GM04504 (cell line): ENCODE measurements at places on chromosomes 7 and 10.
A peak's percentile ranks its signal among the peaks of the same experiment; 100 is the strongest.

DNA sequence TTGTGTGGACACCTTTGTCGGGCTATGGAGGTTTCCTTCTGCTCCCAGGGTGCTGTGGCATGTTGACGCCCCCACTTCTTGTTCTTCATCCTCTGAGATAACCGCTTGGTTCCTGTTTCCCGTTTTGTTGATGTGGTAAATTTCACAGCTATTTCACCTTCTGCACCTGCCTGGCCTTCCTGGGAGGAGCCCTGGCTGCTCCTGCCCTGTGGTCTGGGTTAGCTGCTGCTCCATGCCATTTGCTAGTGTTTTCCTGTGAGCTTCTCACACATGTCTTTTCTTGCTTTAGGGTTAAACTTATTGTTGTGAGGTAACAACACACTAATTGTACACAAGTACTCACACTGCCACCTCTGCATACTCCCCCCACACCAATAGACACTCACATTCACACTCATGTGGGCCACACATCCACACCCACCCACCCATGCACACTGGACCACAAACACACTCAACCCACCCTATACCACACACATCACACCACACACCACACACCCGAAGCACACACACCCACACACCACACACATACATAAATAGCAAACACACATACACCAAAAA, 46.5 kb upstream of the MSMB start:
- no peak for DNase-seq

DNA sequence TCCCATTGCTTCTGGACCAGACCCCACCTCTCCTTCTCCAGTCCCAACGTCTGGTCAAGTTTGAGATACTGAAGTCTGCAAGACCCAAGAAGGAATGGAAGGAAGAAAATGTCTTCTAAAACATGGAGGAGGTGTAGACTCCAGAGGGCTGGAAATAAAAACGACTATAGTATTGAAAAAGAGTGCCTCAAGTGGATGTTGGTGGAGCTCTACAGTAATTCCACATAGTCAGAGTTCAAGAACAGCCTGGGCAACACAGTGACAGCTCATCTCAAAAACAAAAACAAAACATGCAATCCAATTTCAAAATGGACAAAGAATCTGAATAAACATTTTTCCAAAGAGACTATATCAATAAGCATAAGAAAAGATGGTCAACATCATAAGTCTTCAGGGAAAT, 2.3 kb upstream of the PCGF6 start:
- no peak for DNase-seq

- DNase-seq, result peak; percentile 76
Observed at GRCh38 chr7:135748770-135749169, at the start of gene FAM180A. FAM180A (minus strand) TSS chr7:135748813; CDS start chr7:135748580, 233 bp downstream.

- no peak for DNase-seq
Observed at GRCh38 chr7:30921540-30922401, 10.1 kb downstream of the AQP1 start.

GRCh38 chr10:72061491-72061890, 26.9 kb downstream of the SPOCK2 start:
- no peak for DNase-seq

- peak; percentile 66 for DNase-seq
Observed at GRCh38 chr10:89151857-89152256, 55.3 kb downstream of the CH25H start.

DNA sequence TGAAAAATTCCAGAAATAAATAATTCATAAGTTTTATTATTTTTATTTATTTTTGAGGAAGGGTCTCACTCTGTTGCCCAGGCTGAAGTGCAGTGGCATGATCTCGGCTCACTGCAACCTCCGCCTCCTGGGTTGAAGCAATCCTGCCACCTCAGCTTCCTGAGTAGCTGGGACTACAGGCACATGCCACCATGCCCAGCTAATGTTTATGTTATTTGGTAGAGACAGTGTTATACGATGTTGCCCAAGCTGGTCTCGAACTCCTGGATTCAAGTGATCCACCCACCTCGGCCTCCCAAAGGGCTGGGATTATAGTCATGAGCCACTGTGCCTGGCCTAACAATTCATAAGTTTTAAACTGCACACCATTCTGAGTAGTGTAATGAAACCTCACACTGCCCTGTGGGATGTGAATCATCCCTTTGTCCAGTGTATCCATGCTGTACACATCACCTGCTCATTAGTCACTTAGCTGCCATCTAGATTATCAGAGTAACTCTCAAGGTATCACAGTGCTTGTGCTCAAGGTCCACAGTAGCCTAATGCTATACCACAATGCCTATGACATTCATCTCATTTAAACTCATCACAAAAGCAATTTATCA, 17.9 kb downstream of the RTKN2 start:
- no peak for DNase-seq
